Kidney (tissue), 22 donors: ENCODE measurements at places on chromosomes 3 and 15.

- DNase-seq: no peak
- H3K27me3 ChIP-seq: no peaks in the 10 kb centered on the region
- no peak overlapping the region for H3K4me3 ChIP-seq
- H3K27ac ChIP-seq: no peak overlapping the region
Measured at GRCh38 chr3:177929310-177929709, 606.9 kb upstream of the KCNMB2 start.

DNA sequence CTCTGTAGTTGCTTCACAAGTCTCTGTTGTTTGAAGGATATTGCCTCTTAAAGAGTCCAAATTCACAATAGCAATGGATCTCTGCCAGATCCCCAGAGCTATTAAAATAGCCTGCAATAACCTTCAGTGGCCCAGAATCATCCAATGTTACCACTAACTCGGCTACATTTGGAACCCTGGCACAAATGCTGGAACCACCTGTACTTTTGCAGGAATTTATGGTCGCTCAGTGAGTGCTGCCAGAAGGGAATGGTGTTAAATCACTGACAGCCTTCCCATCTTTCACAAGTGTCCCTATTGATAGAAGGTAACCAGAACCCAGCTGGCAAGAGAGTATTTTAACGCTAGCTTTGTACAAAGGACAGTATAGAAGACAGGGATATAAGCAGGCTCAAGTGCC is 298.8 kb upstream of the PLSCR5 start:
- H3K4me3 ChIP-seq: no peak overlapping the region
- no peaks in the 10 kb centered on the region for H3K27me3 ChIP-seq
- H3K27ac ChIP-seq: no peak overlapping the region
- H3K4me1 ChIP-seq: no peaks in the 10 kb centered on the region

- DNase-seq: peak; percentile 34
- H3K4me1 ChIP-seq: peaks cover 22% of the 10 kb centered on the region
- peak overlapping the region; percentile 64 for H3K27ac ChIP-seq
- no peaks in the 10 kb centered on the region for H3K27me3 ChIP-seq
- H3K4me3 ChIP-seq: no peak overlapping the region
Measured at GRCh38 chr3:37945156-37945806, 45.3 kb upstream of the VILL start.

GRCh38 chr15:80234883-80235282 is 17.1 kb downstream of the CTXND1 start:
- DNase-seq: no peak
- H3K4me1 ChIP-seq: no peaks in the 10 kb centered on the region
- H3K27me3 ChIP-seq: no peaks in the 10 kb centered on the region
- H3K36me3 ChIP-seq: no peaks in the 10 kb centered on the region
- no peak overlapping the region for H3K27ac ChIP-seq

DNA sequence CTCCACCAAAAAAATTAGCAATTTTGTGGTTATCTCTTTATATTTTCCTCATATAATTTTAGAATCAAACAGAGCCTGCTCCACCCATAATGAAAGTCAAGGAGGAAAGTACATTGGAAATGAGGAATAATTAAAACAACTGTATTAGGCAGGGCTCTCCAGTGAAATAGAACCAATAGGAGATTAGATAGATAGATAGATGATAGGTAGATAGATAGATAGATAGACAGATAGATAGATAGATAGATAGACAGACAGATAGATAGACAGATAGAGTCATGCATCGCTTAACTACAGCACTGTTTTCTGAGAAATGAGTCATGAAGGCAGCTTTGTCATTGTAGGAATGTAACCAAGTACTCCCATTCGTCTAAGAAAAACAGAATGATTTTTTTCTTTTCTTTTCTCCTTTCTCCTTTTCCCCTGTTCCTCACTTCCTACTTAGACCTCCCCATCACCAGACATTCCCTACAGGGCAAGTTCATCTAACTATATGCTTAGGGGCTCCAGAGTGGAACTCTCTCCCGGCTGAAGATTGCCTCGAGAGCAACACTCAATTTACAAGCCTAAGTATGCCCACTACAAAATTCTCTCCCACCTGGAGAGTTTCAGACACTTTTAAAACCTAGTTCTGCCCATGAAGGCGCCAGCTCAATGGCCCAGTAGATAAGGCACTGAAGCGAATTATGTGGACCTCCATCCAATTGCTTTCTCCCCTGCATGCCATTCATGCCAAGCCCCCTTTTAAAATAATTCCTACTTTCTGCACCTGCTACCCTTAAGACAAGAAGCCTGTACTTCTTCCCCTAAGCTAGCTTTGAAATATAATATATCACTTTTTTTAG is 53.3 kb upstream of the LIPC start:
- H3K4me1 ChIP-seq: peaks cover 8% of the 10 kb centered on the region
- no peak overlapping the region for H3K4me3 ChIP-seq
- no peaks in the 10 kb centered on the region for H3K27me3 ChIP-seq
- H3K27ac ChIP-seq: no peak overlapping the region

GRCh38 chr15:53862386-53862785 is 102.9 kb upstream of the WDR72 start:
- H3K36me3 ChIP-seq: no peaks in the 10 kb centered on the region
- peak overlapping the region; percentile 24 for H3K4me3 ChIP-seq
- peak overlapping the region; percentile 34 for H3K27ac ChIP-seq
